ENCODE measurements at places on chromosomes 6 and 20.

- no peak for DNase-seq
These were observed 51.3 kb downstream of the DAAM2 start for GRCh38 chr6:39843305-39844020.

DNA sequence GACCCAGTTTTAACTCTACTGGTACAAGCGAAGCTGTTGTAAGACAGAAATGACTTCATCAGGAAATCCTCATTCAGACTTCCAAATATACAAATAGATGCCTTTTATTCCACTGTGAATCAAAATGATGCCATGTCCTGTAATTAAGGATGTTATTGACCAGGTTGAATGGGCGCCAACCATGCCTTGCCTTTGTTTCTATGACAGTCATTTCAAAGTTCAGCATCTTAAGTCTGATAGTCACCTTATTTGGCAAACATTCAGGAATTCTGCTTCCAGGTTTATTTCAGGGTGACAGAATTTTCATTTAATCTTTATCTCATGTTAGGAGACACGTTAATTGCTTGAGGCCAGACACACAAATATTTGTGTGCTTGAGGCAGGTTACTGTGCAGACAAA, 592.8 kb upstream of the JAG1 start:
- DNase-seq, result no peak

DNA sequence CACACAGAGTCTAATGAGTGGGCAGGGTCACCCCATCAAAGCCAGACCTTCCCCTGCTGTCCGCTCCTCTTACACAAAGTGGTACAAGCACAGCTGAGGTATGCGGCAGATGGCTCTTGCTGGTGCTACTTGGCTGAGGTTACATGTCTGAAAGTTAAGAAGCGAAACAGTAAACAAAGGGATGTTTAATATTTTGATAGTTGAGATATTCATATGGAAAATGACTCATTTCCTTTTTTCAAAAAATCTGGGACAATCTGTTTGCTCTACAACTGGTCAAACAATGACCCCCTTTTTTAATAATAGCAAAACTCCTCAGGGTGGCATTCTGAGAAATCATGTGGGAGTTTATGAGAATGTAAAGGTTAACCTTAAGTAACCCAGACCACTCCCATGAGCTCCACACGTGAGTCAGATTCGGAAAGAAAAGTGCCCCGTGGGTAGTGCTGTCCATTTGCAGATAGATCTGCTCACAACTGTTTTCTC, 245.3 kb downstream of the TBXT start:
- DNase-seq, result no peak

- DNase-seq, result no peak
These were observed 7.0 kb downstream of the MUC21 start for GRCh38 chr6:30990422-30991086.

DNA sequence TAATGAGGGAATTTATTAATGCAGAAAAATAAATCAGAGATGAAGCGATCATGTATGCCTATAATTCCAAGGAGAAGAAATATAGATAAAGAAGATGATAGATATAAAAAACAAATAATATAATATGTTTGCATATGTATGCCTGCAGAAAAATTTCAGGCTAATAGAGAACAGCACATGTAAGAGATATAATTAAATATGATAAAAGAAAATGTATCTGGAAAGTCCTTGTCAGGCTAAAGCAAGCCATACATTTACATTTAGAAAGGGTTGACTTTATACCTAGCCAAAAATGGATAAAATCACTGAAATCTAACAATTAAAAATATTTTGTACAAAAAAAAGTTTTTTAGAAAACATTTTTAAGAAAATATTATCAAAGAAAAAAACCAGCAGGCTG, 454.1 kb downstream of the C6orf118 start:
- no peak for DNase-seq

- no peak for DNase-seq
These were observed 75.5 kb downstream of the FOXF2 start for GRCh38 chr6:1464781-1465370.

DNA sequence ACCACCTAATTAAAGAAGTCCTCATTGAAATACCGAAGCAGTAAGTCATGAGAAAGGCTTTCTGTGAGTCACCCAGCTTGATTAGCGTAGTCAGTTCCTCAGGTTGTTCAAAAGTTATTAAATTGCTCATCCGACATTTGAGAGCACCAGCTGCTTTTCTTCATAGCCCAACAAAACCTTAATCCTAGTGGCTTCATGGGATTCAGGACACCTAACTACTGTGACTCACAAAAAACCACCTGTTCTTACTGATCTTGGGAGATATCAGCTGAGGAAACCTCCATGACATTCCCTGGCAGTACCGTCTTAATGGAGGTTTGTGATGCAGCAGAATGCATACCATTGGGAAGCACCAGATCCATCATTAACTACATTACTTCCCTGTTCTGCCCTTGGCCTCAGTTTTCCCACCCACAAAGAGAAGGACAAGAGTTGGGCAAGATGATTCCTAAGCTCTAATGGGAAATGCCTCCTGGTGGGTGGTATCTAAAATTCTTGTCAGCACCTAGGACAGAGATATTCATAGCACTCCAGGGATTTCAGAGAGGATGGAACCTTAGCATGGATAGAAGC, 103.8 kb downstream of the KHDC1L start:
- DNase-seq, result peak; percentile 83

GRCh38 chr6:51387907-51388306, 569.2 kb downstream of the TFAP2B start:
- no peak for DNase-seq

DNA sequence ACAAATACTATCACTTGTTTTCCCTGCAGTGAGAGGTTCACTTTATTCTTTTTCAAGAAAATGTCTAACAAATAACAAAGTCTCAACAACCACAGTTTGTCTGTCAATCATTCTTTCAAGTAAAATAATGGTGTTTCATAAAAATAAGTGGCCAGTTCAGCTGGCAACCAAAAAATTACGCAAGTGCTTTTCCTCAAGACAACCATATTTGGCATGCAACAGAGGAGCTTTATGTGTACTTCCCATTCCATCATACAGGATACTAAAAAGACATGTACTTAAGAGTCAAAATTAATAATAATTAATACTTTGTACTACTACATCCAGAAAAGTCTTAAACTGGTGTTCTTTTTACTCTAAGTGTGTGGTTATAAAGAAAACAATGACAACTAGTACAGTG, 34.6 kb downstream of the ATG5 start:
- DNase-seq, result no peak

GRCh38 chr6:1390133-1390945, 963 bp downstream of the FOXF2 start:
- DNase-seq, result peak; percentile 44

DNA sequence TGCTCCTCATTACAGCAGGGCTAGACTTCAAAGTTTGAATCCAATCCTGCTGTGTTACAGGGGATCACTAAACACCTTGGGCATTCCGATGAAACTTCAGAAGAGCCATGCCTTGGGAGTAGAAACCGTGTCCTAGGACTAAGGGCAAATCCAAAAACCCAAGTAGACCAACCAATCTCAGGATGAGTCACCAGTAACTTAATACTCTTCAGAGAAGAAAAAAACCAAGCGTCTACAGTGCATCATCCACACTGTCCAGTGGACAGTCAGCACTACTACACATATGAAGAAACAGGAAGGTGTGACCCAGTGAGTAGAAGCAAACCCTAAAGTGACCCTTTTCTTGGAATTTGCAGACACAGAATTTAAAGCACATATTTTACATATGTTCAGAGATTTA, 39.5 kb upstream of the VAPB start:
- peak; percentile 92 for DNase-seq

DNA sequence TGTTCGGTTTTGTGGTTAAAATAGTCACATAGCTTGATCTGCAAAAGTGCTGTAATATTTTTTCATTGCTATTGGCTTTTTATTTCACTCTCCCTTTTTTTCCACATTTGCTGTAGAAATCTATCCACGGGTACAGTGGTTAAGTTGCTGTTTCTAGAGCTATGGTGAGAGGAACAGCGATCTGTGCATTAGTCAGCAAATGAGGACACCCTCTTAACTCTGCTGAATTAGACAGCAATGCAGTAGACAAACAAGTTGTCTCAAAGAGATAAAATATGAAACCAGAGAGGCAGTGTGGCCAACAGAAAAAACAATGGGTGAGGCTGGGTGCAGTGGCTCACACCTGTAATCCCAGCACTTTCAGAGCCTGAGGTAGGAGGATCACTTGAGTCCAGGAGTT, 17.6 kb upstream of the SYNJ2 start:
- no peak for DNase-seq

GRCh38 chr6:33546766-33547165, 33.3 kb downstream of the BAK1 start:
- DNase-seq, result no peak

DNA sequence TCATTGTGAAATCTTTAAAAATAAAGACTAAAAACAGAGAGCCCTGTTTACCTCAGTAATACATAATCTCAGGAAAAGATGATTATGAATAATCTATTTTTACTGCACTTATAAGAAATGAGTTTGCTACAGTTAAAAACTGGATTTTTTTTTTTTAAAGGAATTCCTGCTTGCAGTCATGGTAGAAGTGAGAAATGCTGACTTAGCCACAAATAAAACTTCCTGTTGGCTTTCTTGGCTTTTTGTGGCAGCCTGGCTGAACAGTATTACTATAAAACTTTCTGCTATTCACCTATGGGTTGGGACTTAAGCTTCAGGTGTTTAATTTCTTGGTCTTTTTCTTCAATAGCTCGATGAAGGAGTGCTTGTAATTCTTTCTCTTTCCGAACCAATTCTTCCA, 12.0 kb upstream of the MAP7 start:
- no peak for DNase-seq

DNA sequence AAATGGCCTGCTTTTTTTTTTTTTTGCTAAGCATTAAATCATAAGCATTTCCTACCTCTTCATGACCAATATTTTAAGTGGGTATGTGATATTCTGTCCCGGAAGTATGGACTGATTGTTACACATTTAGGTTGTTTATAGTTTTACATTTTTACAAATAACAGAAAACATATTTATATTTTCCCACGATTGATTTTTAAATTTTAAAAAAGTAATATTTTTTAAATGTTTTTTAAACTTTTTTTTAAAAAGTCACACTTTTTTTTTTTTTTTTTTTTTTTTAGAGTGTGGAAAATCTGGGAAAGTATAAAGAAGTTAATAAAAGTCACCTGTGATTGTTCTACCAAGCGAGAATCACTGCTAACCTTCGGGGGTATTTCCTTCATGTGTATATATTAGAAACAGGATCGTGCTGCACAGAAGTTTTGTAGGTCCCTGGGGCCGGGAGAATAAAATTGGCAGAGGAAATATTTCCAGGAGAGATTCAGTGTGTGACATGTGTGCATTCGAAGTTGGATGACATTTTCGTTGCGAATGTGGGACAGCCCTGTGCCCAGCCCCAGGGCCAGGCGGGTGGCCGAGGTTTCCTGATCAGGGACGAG, 173.1 kb downstream of the CDC5L start:
- DNase-seq, result no peak

- no peak for DNase-seq
These were observed 175.1 kb downstream of the PDE10A start for GRCh38 chr6:165487950-165488349.

- DNase-seq, result no peak
These were observed 1.2 kb upstream of the ARFGEF3 start for GRCh38 chr6:138160329-138161087.

DNA sequence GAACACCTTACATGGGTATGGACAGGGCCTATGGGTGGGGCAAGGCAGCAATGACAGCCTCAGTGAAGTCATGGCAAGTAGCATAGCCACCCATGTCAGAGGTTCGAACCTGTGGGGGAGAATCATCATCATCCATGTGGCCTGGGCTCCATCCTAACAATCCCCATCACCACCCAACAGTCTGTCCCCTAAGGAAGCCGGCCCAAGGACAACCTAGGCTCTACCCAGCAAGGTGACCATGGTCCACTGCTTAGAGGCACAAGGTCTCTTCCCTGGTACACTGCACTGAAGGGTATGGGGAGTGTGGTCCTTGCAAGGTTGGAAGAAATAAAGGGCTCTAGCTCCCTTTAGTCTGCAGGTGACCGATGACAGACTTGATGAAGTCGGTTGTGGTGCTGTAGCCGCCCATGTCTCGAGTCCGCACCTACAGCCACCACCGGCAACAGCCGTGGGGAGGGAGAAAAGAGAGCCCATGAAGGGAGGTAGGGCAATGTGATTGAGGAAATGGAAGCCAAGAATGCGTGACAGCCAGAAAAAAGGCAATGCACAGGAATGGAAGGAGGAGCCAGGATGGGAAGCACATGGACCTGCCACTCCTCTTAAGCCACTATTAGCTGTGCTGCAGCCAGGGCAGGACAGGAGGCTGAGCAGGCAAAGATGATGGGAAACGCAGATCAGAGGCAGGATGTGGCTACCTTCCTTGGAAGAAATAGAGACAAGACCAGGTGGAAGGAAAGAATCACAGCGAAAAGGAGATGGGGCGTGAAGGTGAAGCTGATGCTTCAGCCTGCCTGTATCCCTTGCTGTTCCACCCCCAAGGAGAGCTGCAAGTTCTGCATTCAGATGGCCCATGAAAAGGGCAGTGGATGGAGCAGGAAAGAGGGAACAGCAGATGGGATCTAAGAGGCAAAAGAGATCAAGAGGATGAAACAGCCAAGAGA, 5.3 kb downstream of the IDH3B start:
- peak; percentile 14 for DNase-seq

- no peak for DNase-seq
These were observed 36.8 kb downstream of the KIAA1755 start for GRCh38 chr20:38223743-38224100.

DNA sequence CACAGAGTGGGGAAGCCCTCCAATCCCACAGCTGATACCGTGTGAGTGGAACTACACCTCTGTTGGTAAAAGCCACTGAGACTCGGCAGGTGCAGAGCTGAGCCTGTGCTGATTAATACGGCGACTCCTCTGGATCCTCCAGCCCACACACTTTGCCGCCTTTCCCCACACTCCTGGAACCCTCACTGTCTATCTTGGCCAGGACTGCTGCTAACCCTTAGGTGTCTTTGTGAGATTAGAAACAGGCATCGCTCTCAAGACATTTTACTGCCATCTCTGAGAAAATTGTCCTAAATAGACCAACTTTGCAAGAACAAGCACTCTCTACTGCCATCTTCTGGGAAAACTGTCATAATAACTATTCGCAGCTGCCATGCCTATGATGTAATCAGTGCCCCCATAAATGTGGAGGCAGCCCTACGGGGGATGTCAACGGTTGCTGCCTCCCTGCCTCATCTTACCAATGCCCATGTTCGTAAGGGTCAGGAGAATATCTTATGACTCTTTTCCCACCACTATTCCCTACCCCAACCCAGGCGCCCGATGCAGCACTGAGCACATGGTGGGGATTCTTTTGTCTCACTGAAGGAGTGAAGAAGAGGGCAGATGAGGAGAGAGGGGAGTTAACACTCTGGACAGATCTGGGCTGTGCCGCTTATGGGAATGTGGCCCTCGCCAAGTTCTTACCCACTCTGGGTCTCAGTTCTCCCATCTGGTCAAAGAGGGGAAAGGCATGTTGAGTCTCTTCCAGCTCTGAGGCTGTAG, 26.1 kb upstream of the KCNB1 start:
- peak; percentile 42 for DNase-seq

GRCh38 chr6:14621518-14621917, 503.9 kb downstream of the CD83 start:
- no peak for DNase-seq

- DNase-seq, result no peak
These were observed 28.7 kb upstream of the ARID1B start for GRCh38 chr6:156748504-156748903.

GRCh38 chr20:54208548-54209176, 775 bp downstream of the PFDN4 start:
- peak; percentile 46 for DNase-seq

GRCh38 chr6:13191461-13191860, 136.9 kb downstream of the TBC1D7 start:
- no peak for DNase-seq
